Coronary artery (tissue), 2 donors: ENCODE measurements at places on chromosomes 6 and 20.

DNA sequence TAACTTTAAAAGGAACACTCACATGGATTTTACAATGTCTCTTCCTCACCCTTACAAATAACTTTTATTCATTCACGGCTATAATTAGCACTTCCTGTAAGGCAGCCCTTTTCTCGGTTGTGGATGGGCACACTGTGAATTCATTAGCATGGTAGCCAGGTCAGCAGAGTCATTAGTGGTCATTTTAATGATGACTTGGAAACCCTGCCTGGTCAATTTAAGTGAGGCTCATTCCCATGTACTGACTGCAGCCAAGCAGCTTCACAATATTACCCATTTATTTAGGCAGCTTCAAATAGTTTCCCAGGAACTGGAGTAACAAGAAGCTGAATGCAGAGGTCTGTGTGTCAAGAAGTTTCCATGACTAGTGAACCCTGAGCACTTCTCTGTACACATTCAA lies 248.8 kb downstream of the KHDC1L start:
- DNase-seq: no peak

GRCh38 chr20:56748476-56749377 lies 119.6 kb downstream of the TFAP2C start:
- DNase-seq: no peak

DNA sequence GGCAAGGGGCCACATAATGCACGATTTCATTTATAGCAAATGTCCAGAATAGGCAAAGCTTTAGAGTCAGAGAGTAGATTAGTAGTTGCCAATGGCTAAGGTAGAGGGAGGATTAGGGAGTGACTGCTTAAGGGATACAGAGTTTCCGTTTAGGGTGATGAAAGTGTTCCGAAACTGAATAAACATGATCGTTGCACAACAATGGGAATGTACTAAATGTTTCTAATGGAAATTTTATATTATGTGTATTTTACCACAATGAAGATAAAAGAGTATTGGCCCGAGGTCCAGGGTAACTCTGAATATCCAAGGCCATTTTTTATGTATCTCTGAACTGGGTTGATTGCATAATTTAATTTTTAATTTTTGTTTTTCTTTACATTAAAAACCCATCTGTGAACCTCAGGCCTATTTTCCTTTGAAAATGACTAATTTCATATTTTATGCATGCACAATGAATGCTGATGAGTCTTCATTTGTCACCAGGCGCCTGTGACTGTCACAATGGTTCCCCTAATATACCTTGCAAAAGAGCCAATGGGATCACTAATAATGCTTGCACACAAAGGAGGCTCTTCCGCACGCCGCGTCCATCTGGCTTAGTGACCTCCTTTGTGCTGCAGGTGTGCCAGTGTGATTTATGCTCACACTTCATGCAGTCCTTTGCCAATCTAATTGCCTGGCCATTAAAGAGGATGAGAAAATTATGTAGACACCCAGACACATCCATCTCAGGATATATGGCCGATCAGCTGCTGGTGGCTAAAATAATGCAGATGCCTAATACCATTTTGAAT lies 612.5 kb downstream of the CDH26 start:
- DNase-seq: no peak

GRCh38 chr6:124436803-124437202 lies 525.4 kb upstream of the RNF217 start:
- DNase-seq: no peak

GRCh38 chr6:168826726-168827585 lies 386.0 kb downstream of the SMOC2 start:
- DNase-seq: no peak

- DNase-seq: no peak
Observed at GRCh38 chr20:63435552-63435951, 36.9 kb downstream of the KCNQ2 start.

GRCh38 chr20:20410678-20411077 lies 42.8 kb downstream of the INSM1 start:
- DNase-seq: no peak

DNA sequence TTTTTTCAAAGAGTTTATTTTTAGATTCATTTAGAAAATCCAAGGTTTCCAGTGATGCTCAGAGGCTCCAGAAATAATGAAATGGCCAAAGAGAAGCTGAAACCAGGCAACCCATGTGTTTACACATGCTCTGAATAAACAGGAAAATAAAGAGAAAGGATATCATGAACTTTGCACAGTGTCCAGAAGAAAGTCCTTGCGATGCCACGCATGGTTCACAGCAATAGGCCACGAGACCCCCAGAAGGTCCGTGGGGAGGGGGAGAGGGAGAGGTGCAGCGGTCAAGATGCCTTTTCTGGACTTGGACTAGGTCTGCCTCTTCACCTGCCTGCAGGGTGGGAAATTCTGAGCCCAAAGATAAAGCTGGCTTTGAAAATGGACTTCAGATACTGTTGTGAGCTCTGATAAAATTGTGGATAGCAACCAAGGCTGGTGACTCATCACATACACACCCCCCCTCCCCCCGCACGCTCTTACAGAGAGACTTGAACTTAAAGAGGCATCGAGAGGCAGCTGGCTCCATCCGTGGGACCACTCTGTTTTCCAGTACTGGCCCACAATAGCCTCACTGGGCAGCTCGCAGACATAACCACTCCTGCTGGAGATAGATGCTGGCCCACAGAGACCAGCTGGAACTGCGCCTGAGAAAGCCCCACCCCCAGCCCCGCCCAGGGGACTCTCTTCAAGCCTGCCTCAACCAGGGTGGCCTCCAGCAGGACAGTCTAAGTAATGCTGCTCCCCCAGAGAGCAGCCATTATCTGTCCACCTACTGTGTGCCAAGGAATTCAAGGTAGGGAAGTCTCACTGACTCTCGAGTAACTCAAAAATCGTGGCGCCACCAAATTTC lies 21.2 kb upstream of the NFATC2 start:
- peak; percentile 88 for DNase-seq

- DNase-seq: no peak
Observed at GRCh38 chr6:122845916-122846612, 57.0 kb downstream of the SMPDL3A start.

GRCh38 chr20:24682496-24682985 lies 213.1 kb downstream of the SYNDIG1 start:
- DNase-seq: no peak

DNA sequence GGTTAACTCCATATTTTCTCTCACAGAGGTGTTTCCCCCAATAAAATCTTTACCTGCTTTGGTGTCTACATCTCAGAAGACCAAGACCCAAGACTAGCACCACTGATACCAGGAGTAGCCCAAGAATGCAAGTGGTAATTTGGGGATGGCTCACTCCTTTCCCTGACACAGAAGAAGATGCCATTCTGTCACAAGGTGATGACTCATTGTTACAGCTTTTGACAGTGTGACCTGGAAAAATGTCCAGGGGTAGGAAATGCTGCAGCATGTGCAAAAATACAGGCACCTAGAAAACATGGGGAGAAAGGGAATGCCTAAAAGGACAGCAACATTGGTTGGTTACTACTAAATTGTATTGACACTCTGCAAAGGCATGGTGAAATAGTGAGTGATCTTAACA lies 254.0 kb upstream of the GJE1 start:
- no peak for DNase-seq

GRCh38 chr6:81792826-81793225 lies 40.3 kb upstream of the TENT5A start:
- DNase-seq: no peak

DNA sequence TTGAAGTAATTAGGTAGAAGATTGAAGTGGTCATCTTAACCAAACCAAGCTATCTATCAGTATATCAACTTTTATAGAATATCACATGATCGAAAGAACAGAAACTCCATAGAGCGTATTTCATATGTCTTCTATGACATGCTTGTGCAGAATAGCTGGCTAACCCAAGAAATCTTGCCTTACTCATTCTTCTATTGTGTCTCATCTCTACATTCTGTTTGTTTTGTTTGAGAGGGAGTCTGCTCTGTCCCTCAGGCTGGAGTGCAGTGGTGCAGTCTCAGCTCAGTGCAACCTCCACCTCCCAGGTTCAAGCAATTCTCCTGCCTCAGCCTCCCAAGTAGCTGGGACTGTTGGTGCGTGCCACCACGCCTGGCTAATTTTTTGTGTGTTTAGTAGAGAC lies 10.6 kb downstream of the TAB2 start:
- no peak for DNase-seq

- DNase-seq: no peak
Observed at GRCh38 chr6:1862411-1862810, 252.7 kb downstream of the FOXC1 start.

DNA sequence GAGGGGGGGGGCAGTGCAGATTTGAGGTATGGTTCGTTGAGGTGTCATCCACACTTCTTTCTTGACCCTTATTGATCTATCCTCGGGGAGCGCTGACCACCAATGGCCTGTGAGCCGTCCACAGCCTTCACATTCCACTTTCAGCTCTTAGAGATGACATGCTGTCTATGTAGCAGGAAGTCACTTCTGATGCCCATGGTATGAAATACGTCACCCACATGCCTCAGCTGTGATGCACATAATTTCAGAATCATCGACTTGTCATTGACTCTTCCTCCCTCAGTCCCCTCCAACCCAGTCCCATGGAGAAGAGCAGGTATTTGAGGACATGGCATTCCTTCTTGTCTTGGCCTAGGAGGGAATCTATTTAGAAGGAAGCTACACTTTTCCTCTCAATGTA lies 4.7 kb upstream of the ADGRF5 start:
- DNase-seq: no peak

DNA sequence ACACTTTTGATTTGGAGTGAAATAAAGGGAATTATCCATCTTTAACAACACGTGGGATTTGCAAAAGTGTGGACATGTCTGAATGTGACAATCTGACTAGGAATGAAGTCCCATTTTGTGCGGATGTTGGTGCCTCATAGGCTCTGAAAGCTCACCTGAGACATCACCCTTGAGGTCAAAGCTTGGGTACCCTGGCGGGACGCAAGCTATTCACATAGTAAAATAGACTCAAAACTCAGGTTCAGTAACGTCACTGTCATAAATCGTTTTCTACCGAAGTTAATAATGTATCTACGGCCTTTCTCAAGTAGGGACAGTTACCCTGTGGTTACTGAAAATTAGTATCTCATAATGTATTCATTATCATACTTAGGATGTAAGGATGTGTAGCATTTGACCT lies 61.8 kb downstream of the AKAP12 start:
- DNase-seq: no peak

GRCh38 chr6:82006027-82006738 lies 241.4 kb downstream of the IBTK start:
- DNase-seq: no peak

DNA sequence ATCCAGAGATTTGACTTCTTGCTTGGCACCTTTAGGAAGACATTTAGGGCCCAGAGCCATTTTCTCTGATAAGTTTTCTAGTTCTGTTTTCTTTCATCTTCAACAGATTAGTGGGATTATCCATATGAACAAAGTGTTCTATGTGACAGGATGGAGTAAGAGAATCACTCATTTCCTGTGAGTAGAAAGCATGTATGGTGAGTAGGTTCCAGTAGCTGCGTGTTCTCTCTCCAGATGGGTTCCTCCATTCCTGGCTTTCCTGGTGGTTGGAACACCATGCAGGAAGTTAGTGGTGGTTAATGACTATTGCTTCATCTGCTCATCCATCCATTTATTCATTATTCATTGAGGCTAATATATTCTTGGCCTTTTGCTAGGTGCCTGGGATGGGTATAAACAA lies 54.0 kb downstream of the EFCAB8 start:
- no peak for DNase-seq

DNA sequence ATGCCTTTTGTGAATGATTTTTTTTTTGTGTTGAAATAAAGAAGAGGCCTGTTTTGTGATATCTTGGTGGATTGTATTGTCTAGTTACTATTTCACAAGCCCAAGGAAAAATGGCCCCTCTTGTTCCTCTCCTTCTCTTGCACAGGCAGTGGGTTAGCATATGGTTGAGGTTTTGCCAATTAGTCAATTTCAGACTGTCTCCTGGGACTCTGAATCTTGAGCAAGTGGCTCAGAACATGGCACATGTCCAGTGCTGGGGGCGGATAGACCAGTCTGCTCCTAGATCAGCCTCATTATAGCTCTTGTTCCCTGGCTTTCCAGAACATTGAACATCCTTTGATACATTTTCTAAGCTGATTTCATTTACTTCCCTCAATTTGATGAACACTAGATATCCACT lies 589.2 kb downstream of the PHF3 start:
- no peak for DNase-seq

- DNase-seq: no peak
Observed at GRCh38 chr20:50792708-50793574, 1.9 kb upstream of the BCAS4 start.

GRCh38 chr20:62066983-62067433 lies 1.3 kb upstream of the TAF4 start:
- DNase-seq: no peak

DNA sequence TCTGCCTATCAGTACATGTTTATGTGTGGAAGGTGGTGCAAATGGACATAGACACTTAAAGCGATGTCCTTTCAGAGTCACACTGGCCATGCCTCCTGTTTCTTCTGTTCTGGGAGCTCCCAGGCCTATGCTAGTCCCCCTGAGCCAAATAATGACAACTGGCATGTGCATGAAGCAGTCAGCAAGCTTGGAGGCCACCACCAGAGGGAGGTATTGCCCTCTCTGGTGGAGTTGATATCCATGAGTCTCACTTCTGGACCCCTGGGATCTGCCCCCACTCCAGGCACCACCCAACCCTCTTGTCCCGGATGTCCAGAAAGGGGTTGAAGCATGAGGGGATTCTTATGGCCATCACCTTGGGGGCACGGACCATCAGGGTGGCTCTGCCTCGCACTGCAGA lies 172.2 kb downstream of the AIG1 start:
- no peak for DNase-seq

- DNase-seq: no peak
Observed at GRCh38 chr20:24328901-24329300, 140.5 kb upstream of the SYNDIG1 start.

DNA sequence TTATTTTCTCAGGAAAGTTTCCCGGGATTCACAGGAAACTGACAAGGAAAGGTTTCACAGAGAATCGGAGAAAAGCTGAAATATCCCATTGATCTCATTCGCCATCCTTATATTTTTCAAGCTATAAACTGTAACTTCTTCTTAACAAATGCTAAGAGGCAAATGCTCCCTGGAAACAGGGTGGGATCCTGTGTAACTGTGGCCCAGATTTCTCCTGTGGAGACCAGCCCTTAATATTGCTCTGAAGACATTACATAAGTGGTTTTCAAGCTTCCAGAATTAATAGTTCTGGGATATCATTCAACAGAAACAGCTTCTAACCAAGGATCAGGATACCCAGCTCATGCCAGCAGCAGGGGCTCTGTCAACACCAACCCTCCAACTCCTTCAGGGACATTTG lies 69.2 kb downstream of the THBS2 start:
- DNase-seq: no peak
